ENCODE measurements at places on chromosomes 1 and 21.

GRCh38 chr1:26972390-26972789, 12.1 kb upstream of the KDF1 start:
- DNase-seq: no peak

GRCh38 chr1:244314921-244315559, 136.7 kb downstream of the ADSS2 start:
- DNase-seq: no peak

DNA sequence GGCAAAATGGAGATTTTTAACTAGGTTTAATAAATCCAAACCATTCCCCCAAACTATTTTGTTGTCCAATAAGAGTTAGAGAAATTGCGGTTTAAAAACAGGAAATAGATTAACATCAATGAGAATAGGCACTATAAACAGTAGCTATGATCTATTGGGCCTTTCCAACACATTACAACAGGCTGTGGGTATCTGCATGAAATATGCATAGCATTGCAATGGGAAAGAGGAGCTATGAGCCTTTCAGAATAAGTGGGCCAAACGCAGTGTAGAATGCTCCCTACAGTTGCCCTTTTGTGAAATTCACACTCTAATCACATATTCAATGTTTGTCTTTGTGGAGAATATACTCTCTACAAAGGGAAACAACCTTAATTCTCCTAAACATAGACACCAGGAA, 305.5 kb upstream of the PRMT6 start:
- no peak for DNase-seq

DNA sequence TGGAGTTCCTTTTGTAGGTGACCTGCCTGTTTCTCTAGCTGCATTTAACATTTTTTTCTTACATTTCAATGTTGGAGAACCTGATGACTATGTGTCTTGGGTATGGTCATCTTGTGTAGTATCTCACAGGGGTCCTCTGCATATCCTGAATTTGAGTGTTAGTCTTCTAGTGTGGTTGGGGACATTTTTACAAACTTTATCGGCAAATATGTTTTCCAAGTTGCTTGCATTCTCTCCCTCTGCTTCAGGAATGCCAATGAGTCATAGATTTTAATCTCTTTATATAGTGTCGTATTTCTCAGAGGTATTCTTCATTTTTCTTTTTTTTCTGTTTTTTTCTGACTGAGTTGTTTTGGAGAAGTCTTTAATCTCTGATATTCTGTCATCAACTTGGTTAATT, 684.0 kb downstream of the NCAM2 start:
- no peak for DNase-seq

DNA sequence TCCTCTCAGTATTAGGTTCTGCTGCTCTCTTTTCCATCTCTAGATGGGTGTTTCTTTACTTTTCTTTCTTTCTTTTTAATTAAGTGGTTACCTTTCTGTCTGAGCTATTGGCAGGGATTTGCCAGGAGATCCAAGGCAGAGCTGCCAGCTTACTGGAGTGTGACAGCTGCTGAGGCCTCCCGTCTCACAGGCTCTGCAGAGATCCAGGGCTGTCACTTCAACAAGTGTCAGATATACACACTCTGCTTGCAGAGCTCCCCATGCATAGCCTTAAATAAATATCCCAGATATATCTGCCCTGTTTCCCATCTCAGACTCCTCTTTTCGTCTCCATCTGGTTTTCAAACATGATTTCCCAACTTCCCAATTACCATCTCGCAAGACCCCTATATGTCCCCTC, 124.3 kb downstream of the NOS1AP start:
- no peak for DNase-seq

DNA sequence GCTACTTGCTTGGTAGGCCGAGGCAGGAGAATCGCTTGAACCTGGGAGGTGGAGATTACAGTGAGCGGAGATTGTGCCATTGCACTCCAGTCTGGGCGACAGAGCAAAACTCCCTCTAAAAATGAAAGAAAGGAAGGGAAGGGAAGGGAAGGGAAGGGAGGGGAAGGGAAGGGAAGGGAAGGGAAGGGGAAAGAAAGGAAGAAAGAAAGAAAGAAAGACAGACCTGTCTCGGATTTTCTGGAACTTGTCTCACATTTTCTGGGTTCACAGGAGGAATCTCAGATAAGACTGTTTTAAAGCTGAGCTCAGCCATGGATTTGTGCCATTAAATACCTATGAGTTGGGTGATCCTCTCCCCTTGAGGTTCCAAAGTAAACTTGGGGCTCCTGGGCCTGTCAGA, 12.9 kb downstream of the GSTM5 start:
- no peak for DNase-seq

DNA sequence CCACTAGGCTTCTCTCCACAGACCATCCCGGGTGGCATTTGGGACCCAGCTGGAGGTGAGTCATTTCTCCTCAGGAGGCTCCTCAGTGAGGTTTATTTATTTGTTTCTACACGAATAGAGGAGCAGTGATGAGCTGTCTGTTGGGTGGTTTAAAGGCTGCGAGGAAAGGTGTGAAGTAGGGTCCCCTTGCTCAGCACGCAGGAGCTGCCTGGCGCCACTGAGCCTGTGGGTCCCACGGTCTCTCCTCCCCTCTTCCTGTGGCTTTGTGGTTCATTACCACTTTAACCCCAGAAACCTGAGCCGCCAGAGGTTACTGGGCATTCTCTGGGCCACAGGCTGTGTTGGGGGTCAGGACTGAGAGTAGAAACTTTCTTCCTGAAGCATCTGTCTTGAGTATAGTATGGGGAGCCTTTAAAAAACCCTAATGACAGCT, 39.9 kb downstream of the IL6R start:
- no peak for DNase-seq

- DNase-seq: no peak
Measured at GRCh38 chr1:45059829-45060228, 47.8 kb downstream of the UROD start.

DNA sequence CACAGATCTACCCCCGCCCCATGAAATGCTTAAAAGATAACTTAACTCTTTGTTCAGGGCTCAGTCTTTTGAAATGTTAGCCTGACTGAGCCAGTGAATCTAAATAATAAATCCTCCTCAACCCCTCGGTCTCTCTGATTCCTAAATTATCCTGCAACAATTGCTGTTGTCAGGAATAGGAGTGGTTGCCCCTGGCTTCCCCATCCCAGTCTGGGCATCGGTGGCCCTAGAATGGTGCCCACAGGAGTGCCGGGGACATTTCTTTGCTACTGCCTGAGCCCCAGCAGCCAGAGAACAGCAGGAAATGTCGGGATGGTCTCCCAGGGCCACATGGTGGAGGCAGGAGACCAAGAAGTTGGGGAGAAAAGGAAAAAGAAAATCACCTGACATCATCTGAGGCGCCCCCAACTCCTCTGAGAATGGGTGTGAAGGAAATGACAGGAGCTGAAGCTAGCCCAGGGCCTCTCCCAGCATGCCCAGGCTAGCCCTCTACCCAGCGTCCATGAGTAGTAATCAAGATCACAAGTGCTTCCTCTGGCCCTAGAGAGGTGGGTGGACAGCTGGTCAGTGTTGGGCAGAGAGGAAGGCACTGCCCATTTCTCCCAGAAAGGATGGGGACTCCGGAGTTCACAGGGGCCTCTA, 1.6 kb downstream of the PADI4 start:
- no peak for DNase-seq

- DNase-seq: no peak
Measured at GRCh38 chr1:75034376-75034775, 99.8 kb upstream of the LHX8 start.

DNA sequence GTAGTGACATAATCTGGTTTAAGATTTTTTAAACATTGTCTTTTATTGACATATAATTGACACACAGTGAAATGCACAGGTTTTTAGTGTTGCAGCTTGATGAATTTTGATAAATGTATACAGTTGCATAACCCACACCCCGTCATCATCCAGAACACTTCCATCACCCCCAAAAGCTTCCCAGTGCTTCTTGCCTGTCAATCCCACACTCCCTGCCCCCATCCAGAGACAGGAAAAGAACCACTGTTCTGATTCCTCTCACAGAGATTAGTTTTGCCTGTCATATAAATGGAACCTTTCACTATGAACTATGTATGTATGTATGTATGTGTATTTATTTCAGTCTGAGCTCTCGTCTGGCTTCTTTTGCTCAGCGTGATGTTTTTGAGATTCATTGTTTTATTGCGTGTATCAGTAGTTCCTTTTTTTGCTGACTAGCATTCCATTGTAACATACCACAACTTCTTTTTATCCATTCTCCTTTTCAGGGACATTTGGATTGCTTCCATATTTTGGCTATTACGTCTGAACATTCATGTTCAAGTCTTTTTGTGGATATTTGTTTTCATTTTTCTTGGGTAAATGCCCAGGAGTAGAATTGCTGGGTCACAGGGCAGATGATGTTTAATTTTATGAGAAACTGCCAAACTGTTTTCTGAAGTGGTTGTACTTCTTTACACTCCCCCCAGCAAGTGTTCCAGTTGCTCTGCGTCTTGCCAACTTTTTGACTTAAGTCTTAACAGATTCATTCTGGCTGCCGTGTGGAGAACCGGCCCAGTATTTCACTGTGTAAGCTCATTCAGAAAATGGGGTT, 8.7 kb downstream of the UBIAD1 start:
- DNase-seq: no peak

- no peak for DNase-seq
Measured at GRCh38 chr1:96370757-96371156, 350.8 kb upstream of the PTBP2 start.

- no peak for DNase-seq
Measured at GRCh38 chr1:234638832-234639799, 29.1 kb upstream of the IRF2BP2 start.

DNA sequence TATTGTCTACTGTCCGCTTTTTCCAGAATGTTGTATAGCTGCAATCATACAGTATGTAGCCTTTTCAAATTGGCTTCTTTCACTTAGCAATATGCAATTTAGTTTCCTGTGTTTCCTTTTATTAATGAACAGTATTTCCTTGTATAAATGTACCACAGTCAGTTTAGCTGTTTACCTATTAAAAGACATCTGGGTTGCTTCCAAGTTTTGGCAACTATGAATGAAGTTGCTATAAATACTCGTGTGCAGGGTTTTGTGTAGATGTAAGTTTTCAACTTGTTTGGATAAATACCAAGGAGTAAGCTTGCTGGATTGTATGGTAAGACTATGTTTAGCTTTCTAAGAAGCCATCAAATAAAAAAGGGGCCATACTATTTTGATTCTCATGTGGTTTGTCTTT, 24.4 kb upstream of the KCNJ6 start:
- DNase-seq: no peak

DNA sequence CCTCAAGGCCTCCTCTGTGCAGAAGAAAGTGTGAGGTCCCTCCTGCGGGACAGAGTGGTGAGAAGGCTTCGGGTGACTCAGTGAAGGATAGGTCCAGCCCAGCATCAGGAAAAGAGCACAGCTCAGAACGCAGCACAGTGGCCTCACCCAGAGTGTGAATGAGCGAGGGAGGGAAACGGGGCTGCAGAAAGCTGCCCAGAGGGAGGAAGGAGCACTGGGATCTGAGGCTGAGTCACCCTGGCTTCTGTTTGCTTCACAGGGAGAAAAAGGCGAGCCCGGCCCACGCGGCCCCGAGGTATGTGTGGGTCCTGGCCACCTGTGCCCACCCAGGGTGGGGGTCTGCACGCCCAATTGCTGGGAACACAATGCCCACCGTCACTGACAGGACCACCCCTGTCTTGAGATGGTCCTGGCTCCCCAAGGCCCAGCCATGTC, 24.3 kb downstream of the COL6A2 start:
- no peak for DNase-seq

GRCh38 chr1:210292231-210292871, 36.4 kb upstream of the HHAT start:
- no peak for DNase-seq

DNA sequence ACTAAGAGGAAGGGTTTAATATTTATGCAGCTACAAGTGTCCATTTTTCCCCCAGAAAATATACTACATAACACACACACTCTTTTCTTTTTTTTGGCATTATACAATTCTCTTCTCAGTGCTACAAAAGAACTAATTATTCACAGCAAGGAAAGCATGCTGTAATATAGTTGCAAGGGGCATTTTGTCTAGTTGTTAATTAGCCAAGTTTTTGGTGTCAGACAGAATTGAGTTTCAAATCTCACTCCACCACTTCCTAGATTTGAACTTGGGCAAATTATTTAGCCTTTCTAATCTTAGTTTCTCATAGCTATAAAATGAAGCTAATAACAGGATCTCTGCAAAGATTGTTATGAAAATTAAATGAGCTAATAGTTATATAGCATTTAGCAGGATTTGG, 60.0 kb upstream of the VTCN1 start:
- DNase-seq: no peak

DNA sequence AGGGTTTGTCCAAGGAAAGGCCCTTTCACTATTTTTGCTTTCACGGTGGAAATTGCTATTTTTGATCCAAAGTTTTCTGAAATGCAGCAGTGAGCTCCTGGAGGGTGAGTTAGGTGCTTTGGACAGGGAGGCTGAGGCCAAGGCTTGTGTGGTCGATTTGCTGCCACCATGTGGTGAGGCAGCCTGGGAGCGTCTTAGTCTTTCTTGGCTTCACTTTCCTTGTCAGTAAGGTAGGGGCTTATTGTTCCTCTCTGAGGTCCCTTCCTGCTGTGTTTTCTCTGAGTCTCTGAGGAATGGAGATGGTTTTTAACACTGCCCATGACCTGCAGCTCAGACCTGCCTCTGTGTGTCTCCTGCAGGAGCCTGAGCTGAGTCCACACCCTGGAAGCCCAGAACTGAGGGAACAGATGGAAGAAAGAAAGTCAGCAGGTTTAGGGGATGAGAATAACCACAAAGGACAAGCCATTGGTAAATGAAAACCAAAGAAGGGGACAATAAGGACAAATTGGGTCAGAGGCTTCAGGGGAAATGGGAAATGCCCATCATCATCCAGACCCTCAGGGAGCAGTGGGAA, 20.1 kb upstream of the S100A10 start:
- DNase-seq: no peak

DNA sequence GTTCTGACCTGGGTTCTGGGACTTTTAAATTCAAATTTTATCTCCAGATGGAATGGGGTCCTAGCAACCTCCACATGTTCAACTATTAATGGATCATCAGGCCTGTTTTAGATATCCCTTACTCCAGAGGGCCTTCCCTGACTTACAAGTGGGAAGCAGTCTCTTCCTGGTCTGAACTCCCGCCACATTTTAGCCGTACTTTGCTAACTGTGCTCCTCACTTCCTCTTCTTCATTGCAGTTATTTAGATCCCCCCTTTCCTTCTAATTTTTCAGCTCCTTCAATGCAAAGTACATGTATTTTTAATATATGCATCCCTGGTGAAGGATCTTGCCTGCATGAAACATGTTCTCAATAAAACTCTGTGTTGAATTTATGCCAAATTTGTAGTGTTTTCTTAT, 3.7 kb downstream of the CD1A start:
- no peak for DNase-seq

GRCh38 chr1:175604039-175604941, 139.1 kb downstream of the TNR start:
- no peak for DNase-seq

GRCh38 chr1:207040181-207040533, 7.6 kb upstream of the C1orf116 start:
- DNase-seq: no peak

Measured in stimulated activated CD4-positive, alpha-beta T cell treated with anti-CD3 and anti-CD28 coated beads, Interleukin-1b, Interleukin-23, amount 100 ng/mL, for 1 hour (primary cell).